ENCODE measurements at places on chromosomes 1 and 21.

DNA sequence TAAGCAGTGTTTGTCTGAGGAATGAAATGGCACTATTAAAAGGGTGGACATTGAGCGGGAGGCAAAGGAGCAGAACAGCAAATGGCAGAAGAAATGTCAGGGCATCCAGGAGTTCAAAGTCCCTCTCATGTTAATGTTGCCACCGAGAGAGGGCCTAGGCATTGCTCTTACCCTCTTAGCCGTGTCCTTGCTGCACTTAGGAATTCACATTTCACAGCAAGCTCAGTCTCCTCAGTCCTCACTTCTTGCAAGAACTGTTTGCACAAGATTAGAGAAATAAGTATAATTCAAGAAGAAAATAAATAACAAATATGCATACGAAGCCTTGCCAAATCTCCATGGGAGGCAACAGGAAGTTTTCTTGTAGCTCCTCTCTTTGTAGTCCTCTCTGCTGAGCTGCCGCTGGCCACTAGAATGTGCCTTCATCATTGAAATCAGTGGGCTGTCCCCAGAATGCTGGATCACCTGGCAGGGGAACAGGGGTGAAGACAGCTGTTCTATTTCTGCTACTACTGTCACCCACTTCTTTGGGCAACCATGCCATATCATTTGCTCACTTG lies 205.8 kb downstream of the ZNF326 start:
- no peak for DNase-seq

GRCh38 chr1:39877980-39878956 lies 5.0 kb downstream of the TRIT1 start:
- DNase-seq = no peak

DNA sequence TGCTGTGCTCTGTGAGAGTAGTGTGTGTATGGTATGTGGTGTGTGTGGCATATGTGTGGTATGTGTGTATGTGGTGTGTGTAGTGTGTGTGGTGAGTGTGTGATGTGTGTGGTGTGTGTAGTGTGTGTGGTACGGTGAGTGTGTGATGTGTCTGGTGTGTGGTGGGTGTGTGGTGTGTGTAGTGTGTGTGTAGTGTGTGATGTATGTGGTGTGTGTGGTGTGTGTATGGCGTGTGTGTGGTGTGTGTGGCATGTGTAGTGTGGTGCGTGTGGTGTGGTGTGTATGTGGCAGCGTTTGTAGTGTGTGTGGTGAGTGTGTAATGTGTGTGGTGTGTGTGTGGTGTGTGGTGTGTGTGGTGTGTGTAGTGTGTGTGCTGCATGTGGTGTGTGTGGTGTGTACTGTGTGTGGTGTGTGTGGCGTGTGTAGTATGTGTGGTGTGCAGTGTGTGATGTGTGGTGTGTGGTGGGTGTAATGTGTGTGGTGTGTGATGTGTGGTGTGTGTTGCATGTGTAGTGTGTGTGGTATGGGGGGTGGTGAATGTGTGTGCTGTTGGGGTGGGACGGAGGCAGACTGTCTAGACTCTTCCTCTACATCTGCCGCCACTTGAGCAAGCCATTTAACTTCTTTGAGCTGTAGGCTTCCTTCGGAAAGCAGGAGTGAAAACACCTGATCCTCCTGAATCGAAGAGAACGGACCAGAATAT lies 33.5 kb downstream of the GPA33 start:
- DNase-seq = no peak

GRCh38 chr1:104315823-104316222 lies 566.1 kb downstream of the AMY1C start:
- DNase-seq = no peak

DNA sequence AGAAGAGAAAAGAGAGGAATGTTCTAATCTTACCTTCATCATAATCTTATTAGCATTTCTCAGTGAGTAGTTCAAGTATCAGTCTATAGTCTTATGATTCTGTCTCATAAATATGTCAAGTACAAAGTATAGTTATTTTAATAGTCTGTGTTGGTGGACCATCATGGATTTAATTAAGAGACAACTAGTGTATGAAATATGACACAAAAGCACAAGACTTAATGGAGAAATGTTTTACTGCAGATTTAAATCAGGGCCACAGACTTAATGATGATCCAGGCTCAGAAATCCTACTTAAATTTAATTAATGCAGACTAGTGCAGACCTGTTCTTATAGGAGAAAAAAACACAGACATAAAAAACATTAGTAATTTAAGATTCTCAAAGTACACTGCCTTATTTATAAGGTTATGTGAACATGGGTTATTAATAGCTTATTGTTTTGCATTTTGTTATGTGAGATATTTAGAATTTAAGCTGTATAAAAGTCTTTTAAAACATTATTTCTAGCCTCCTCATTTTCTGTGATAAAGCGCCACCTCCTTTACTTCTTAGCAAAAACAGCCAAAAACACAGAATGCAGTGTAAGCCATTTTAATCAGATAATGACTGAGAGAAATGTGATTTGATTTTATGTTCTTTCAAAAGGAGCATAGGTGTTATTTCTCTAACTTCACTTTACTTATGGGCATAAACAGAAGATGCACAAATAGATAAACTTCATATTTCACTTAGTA lies 255.0 kb upstream of the SNX7 start:
- DNase-seq = no peak

DNA sequence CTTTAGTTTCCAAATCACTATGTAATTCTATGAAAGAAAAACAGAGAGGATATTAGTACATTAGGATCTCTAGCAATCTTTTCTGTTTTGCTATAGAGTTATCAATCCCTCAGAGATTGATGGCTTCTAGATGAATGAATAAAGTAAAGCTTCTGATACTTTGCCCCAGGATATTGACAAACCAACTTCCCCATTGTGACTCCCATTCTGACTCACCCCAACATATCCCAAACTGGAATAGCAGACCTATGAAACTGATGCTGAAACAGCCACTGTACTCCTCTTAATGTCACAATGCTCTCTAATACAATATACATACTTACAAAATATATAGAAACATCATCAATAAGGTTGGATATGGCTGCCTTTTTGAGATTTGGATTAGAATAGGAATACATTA lies 442.1 kb upstream of the NR5A2 start:
- DNase-seq = no peak

- DNase-seq = peak; percentile 26
Observed at GRCh38 chr21:42063571-42064521, 7.3 kb upstream of the UMODL1 start.

GRCh38 chr1:11697188-11697892 lies 5.8 kb downstream of the DRAXIN start:
- no peak for DNase-seq

DNA sequence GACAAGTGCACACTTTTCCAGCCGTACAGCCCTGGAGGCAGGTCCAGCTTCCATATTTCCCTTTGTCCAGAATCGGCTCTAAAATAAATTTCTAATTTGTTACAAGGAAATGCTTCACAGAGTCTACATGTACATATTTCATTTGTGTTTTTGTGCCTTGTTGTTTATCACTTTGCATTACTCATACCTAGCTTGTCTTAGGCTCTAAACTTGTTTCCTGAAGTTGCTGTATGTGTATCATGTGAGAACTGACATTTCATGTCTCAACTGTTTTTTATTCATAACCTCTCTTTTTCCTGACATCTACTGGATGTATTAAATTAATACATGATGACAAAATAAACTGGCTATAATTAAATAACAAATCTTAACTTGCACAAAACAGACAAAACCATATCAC lies 7.5 kb downstream of the CYYR1 start:
- DNase-seq = no peak

GRCh38 chr1:174572771-174573170 lies 125.0 kb downstream of the GPR52 start:
- DNase-seq = no peak

DNA sequence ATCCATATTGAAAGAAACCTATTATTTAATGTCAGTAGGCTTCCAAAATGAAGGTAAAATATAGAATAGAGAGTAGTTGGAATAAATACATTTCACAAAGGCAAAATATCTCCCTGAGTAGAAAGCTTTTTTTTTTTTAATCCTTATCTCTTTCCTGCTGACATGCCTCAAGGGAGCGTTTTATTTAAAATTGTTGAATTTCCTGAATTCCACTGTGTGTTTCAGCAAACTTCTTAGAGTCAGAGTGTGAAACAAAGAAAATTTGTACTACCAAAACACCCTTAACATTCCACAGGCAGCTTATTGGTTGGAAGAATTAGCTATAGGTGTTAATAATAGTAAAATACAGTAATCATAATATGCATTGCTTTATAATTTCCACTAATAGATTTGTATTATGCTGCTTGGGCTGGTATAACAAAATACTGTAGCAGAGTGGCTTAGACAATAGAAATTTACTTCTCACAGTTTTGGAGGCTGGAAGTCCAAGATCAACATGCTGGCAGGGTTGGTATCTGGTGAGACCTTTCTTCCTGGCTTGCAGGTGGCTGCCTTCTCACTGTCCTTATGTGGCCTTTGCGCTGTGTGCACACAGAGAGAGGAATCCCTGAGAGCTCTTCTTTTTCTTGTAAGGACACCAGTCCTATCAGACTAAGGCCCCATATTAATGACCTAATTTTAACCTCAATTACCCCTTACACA lies 468.4 kb upstream of the C1orf87 start:
- no peak for DNase-seq

Measured in stimulated activated CD4-positive, alpha-beta T cell treated with anti-CD3 and anti-CD28 coated beads, TNF-alpha, amount 100 ng/mL, for 4 hours (primary cell).